ENCODE measurements at places on chromosomes 11 and 22.
A peak's percentile ranks its signal among the peaks of the same experiment; 100 is the strongest.

DNA sequence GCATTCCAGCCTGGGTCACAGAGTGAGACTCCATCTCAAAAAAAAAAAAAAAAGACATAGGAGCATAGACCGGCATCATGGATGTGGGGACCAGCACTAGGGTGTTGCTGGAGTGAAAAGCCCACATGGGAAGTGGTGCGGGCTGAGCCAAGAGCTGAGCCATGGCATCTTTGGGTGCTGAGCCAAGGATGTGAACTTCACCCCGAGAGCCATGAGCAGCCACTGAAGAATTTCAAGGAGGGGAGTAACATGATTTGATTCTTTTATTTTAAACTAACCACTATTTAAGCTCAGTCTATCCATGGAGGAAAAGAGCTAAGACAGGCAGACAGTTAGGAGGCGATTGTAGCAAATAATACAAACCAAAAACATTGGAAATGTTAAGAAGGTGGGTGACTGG, 57.4 kb downstream of the AHNAK start:
- no peak for DNase-seq

DNA sequence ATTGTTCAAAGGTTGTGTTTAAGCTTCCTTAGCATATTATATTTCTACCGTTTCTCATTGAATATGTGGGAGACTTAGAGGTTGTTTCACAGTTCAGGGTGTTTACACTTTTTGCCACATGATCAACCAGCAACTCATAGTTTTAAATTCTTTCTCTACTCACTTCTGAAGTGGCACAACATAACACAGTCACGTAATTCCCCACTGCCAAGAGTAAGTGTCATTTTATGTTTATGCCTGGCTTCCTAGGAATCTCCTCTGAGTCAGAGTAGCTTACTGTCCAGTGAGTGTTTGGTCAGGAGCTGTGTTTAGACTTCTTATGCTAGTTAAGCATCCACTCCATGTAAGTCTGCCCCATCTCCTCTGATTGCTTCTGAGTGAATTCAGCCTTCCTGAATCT, 520.8 kb upstream of the KIRREL3 start:
- no peak for DNase-seq

- no peak for DNase-seq
These were observed 108.1 kb downstream of the MORC2 start for GRCh38 chr22:30860176-30861105.

GRCh38 chr11:63738720-63739360, 29.7 kb downstream of the ZFTA start:
- DNase-seq, result peak; percentile 64

DNA sequence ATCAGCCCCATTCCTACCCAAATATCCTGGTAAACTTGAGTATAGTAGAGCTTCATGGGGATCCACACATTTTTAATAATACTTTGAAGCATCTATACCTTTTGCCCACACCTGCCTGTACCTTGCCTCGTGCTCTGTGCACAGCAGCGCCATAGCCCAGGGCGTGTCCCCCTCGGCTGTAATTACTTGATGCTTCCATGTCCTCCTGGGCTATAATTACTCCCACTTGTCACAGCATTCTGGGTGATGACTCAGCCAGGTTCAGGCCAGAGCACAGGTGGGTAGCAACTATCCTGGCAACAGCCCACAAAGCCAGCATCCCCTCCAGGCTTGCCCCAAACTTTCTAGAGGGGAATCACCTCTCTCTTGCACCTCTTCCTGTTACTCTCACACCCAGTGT, 23.7 kb upstream of the SLC36A4 start:
- no peak for DNase-seq

DNA sequence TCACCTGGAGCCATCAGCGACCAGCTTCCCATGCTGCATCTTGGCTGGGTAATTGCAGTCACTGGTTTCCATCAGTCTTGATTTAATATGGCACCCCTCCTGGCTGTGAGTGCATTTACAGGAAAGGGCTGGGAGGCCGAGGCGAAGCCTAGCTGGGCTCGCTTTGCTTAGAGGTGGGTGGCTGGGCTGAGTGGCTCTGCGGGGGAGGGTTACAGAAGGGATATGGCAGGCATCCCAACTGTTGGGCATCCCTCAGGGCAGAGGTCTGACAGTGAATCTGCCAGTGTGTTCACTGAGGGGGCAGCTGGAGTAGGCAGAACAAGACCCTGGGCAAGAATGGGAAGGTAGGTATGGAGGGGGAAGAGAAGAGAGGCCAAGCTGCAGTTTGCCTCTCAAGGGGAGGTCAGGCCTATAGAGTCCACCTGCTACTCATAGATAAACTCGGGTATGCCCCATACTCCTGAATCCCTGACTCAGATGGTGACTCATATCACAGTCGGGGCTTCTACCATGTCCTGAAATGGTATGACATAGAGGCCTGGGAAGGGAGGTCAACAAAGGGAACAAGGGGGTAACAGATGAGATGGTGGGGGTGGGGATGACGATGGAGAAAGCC, 77.5 kb upstream of the PHOX2A start:
- no peak for DNase-seq

Measured in retina (tissue), 1 donor.